ENCODE measurements at places on chromosomes 1 and 21. TPM values are rescaled to one million over a fixed set of nuclear protein-coding genes. Genes with fewer than 3 reads are reported as not detected.

DNA sequence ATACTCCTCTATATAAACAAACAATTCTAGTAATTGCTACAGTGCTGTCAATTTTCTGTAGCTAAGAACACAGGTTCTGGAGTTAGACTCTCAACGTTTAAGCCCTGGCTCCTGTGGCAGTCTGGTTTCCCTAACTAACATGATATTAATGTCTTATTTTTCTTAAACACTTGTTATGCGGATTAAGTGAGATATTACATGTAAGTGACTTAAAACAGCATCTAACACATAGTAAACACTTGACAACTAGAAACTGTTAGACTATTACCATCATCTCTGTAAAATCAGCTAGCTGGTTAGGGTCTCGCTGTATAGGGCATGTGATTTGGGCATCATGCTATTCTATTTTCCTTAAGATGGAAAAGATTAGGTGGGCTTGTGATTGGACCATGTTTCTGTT, 2.3 kb downstream of the VANGL1 start:
- no peaks in the 10 kb centered on the region for H3K27me3 ChIP-seq
- no peak for DNase-seq
- no peaks in the 10 kb centered on the region for H3K36me3 ChIP-seq
- no peak overlapping the region for H3K27ac ChIP-seq

GRCh38 chr1:186454981-186455380, 5.9 kb downstream of the PDC start:
- no peak overlapping the region for H3K4me3 ChIP-seq
- H3K27me3 ChIP-seq: no peaks in the 10 kb centered on the region
- H3K36me3 ChIP-seq: no peaks in the 10 kb centered on the region
- H3K27ac ChIP-seq: no peak overlapping the region

GRCh38 chr1:202516434-202516877, 168.0 kb downstream of the PPP1R12B start:
- H3K27ac ChIP-seq: no peak overlapping the region
- peaks cover 2% of the 10 kb centered on the region for H3K4me1 ChIP-seq
- peaks cover 5% of the 10 kb centered on the region for H3K36me3 ChIP-seq

DNA sequence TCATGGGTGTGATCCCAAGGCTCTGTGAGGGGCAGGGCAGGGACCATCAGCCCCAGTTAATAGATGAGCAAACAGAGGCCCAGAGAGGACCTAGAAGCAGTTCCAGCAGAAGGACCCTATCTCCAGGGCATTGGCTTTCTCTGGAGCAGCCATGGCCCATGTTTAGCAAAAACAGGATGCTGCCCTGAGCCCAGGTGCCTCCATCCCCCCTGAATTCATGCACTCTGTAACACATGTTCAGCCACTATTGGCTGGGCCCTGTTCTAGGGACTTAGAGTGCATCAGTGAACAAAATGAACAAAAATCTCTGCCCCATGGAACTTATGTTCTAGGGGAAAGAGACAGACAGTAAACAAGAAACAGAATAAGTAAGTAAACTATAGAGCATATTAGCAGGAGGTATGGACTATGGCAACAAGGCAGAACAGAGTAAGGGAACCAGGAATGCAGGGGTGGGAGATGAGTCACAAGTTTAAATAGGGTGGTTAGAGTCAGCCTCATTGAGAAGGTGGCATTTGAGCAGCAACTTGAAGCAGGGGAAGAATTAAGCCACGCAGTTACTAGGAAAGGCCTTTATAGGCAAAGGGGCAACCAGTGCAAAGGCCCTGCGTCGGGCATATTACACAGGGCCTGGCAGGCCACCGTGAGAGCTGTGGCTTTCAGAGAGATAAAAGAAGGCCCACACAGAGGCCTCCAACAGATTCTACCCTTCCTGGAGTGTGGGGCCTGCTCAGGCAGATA, 185.9 kb upstream of the EDN2 start:
- no peaks in the 10 kb centered on the region for H3K36me3 ChIP-seq
- H3K4me1 ChIP-seq: peaks cover 2% of the 10 kb centered on the region
- H3K27ac ChIP-seq: no peak overlapping the region
- no peak overlapping the region for H3K4me3 ChIP-seq
- H3K27me3 ChIP-seq: peaks cover 48% of the 10 kb centered on the region

GRCh38 chr1:170664093-170664827, at the start of gene PRRX1:
Gene PRRX1 (plus strand): TSS chr1:170664131. CDS start chr1:170664219, 88 bp downstream.
- H3K36me3 ChIP-seq: no peaks in the 10 kb centered on the region
- peaks cover 21% of the 10 kb centered on the region for H3K4me1 ChIP-seq
- H3K4me3 ChIP-seq: peak within 1 kb of the TSS; percentile 67

DNA sequence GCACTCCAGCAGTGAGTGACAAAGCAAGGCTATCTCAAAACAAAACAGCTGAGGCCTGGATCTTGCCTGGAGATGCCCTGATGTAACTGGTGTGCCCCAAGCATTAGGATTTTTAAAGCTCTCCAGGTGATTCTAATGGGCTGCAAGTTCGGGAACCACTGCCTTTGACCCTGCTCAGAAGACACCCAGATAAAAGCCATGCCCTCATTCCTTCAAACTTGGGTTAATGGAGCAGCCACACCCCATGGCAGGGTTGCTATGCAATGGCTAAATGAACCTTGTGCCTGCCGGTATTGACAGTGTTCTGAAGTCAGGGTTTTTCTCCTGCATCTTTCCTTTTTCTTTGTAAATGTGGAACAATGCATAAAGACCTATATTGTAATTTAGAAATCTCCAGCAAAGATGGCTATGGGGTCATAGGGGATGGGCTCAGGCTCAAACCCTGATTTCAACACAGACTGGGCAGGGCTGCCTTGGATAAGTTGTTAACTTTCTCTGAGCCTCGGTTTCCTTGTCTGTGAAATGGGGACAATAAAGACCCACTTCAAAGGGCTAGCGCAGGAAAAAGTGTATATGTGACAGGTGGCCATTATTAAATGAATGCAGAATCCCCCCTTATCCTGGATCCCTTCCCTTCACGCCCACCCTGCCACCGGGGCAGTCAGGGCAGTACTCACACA, 453 bp downstream of the TFF3 start:
- no peak for DNase-seq
- H3K27ac ChIP-seq: peak overlapping the region; percentile 93
- peaks cover 4% of the 10 kb centered on the region for H3K27me3 ChIP-seq
- peak overlapping the region; percentile 41 for H3K4me3 ChIP-seq
- peaks cover 33% of the 10 kb centered on the region for H3K4me1 ChIP-seq

- peak overlapping the region; percentile 59 for H3K27ac ChIP-seq
- DNase-seq: no peak
- no peak overlapping the region for H3K4me3 ChIP-seq
- peaks cover 12% of the 10 kb centered on the region for H3K36me3 ChIP-seq
Observed at GRCh38 chr21:31887391-31887841, 14.6 kb downstream of the HUNK start.

- H3K27me3 ChIP-seq: no peaks in the 10 kb centered on the region
- no peaks in the 10 kb centered on the region for H3K36me3 ChIP-seq
- no peak overlapping the region for H3K27ac ChIP-seq
- peaks cover 28% of the 10 kb centered on the region for H3K4me1 ChIP-seq
Observed at GRCh38 chr1:47938520-47938919, 58.7 kb downstream of the TRABD2B start.

DNA sequence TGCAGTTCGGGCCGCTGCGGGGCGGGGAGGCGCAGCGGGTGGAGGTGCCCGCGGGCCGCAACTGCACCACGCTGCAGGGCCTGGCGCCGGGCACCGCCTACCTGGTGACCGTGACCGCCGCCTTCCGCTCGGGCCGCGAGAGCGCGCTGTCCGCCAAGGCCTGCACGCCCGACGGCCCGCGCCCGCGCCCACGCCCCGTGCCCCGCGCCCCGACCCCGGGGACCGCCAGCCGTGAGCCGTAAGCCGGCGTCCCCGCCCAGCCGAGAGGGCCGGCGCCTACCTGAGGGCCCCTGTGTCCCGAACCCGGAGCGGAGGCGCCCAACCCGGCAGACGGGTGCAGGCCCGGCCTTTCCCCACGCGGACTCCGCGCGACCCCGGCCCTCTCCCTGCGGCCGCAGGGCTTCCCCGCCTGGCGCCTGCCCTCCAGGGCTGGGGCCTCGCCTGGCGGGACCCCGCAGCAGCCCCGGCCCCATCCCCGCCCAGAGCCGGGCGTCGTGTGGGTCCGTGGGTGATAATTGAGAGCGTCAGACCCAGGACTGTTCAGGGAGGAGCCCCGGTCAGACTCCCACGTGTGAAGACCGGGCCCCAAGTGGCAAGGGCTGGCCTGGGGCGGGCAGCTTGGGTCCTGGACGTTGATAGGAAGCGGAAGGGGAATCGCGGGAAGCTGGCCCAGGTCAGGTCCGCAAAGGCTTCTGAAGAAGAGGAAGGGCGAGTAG, 4.2 kb downstream of the VWA1 start:
- peaks cover 1% of the 10 kb centered on the region for H3K36me3 ChIP-seq
- H3K27me3 ChIP-seq: no peaks in the 10 kb centered on the region
- H3K4me3 ChIP-seq: no peak overlapping the region

- H3K27me3 ChIP-seq: no peaks in the 10 kb centered on the region
- H3K36me3 ChIP-seq: peaks cover 3% of the 10 kb centered on the region
- peaks cover 35% of the 10 kb centered on the region for H3K4me1 ChIP-seq
- DNase-seq: no peak
- H3K4me3 ChIP-seq: peak overlapping the region; percentile 79
- H3K27ac ChIP-seq: peak overlapping the region; percentile 93
Observed at GRCh38 chr1:149845416-149845815, 54.0 kb upstream of the BOLA1 start.

GRCh38 chr1:9198538-9199361, 35.8 kb upstream of the H6PD start:
- DNase-seq: peak; percentile 38
- H3K27ac ChIP-seq: no peak overlapping the region
- peak overlapping the region; percentile 35 for H3K4me3 ChIP-seq
- H3K36me3 ChIP-seq: no peaks in the 10 kb centered on the region
- peaks cover 79% of the 10 kb centered on the region for H3K27me3 ChIP-seq
- H3K4me1 ChIP-seq: peaks cover 9% of the 10 kb centered on the region

DNA sequence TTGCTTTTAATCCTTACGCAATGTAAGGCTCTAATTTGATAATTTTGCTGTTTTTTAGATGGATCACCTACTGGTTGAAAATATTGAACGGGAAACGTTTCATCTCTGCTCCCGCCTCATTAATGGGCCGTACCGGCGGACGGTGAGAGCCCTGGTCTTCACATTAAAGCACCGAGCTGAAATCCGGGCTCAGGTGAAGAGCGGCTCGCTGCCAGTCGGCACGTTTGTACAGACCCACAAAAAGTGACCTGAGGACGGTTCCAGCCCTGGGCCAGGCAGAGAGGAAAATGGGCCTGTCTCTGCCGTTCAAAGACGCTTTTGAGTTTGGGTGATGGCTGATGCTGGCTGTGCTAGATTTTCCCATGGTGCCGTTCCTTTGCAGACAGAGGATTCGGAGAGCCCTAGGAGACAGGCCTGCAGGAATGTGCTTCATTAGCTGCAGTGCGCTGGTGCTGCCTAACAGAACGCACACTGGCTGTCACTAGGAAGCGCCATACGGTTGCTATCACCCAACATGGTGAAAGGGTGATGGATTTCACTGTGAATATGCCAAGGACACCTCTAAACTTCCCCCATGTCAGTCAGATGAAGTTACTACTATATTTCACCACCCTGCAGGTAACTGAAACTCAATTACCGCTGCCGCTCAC, 42.9 kb downstream of the TCEANC2 start:
- no peak overlapping the region for H3K27ac ChIP-seq
- no peaks in the 10 kb centered on the region for H3K27me3 ChIP-seq
- peaks cover 10% of the 10 kb centered on the region for H3K36me3 ChIP-seq
- H3K4me1 ChIP-seq: peaks cover 13% of the 10 kb centered on the region

DNA sequence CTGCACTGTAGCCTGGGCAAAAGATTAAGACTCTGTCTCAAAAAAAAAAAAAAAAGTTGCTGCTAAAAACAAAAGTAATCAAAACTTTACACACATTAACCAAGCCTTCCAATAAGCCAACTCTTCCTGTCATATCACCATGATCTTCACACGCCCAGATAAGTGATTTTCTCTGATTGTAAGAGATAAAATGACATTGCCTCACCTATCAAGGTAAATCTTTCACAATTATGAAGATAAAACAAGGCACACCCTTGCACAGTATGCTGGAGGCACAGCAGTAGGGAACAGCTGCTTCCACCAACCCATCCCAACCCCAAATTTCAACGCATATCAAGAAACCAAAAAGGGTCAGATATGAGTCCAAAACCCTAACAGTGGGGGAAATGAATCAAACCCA, 8.8 kb upstream of the TIAM1 start:
- H3K36me3 ChIP-seq: no peaks in the 10 kb centered on the region
- H3K27ac ChIP-seq: no peak overlapping the region
- no peaks in the 10 kb centered on the region for H3K4me1 ChIP-seq
- no peak overlapping the region for H3K4me3 ChIP-seq

DNA sequence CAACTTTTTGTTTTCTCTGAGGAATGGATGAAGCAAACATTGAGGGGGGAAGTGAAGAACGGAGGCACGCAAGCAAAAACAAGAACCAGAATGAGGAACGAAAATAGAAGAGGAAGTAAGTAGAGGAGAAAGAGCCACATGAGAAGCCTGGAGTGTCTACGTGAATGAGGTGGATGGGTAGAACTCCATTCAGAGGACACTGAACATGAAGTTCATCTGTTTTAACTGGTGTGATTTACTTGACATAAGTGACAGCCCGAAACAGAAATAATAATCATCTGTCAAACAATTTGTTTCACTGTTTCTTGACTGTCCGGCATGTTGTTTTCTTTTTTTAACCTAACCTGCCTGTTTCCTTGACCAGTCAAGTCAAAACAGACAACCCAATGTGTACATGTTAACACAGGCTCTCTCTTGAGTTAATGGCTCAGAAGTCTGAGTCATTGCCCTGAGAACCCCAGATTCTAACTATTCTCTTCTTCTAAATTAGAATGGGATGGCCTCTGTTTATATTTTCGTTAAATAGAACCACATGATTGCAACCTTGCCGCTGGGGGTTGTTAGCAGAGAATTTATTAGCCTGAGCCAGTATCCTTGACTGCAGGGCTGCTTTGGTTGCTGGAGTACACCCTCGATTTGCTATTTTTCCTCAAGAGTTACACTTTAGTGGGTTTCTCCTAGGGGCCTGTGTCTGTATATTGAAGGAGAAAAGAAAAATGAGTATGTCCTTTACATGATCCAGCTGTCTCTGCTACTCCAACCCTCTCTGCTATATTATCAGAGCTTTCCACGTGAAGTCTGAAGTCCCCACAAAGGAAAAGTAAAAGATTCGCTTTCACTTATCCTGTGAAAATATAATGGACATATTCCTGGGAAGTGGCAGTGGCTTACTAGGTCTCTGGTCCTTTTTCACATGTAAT, 151.7 kb downstream of the ZC3H11B start:
- H3K4me1 ChIP-seq: no peaks in the 10 kb centered on the region
- no peak overlapping the region for H3K27ac ChIP-seq
- H3K4me3 ChIP-seq: no peak overlapping the region
- H3K36me3 ChIP-seq: no peaks in the 10 kb centered on the region
- no peak for DNase-seq

- H3K27ac ChIP-seq: no peak overlapping the region
- H3K27me3 ChIP-seq: peaks cover 45% of the 10 kb centered on the region
- no peaks in the 10 kb centered on the region for H3K4me1 ChIP-seq
- no peak overlapping the region for H3K4me3 ChIP-seq
- no peak for DNase-seq
- no peaks in the 10 kb centered on the region for H3K36me3 ChIP-seq
Observed at GRCh38 chr1:37282764-37283163, 191.6 kb upstream of the ZC3H12A start.

- no peak overlapping the region for H3K27ac ChIP-seq
- no peak for DNase-seq
- no peaks in the 10 kb centered on the region for H3K4me1 ChIP-seq
- H3K27me3 ChIP-seq: peaks cover 7% of the 10 kb centered on the region
- H3K36me3 ChIP-seq: no peaks in the 10 kb centered on the region
- no peak overlapping the region for H3K4me3 ChIP-seq
Observed at GRCh38 chr1:160124705-160125478, 9.3 kb downstream of the ATP1A2 start.

Gene TMEM39B
- total RNA-seq: 23.7 TPM

Gene RHOU
- total RNA-seq: 56.3 TPM

Gene CCDC27
- total RNA-seq: not detected

Gene COL16A1
- 2.1 TPM for total RNA-seq

Gene EVA1B
- 14.1 TPM for total RNA-seq

All from progenitor cell of endocrine pancreas (in vitro differentiated cells).